ENCODE measurements at places on chromosomes 4 and X.
A peak's percentile ranks its signal among the peaks of the same experiment; 100 is the strongest.

DNA sequence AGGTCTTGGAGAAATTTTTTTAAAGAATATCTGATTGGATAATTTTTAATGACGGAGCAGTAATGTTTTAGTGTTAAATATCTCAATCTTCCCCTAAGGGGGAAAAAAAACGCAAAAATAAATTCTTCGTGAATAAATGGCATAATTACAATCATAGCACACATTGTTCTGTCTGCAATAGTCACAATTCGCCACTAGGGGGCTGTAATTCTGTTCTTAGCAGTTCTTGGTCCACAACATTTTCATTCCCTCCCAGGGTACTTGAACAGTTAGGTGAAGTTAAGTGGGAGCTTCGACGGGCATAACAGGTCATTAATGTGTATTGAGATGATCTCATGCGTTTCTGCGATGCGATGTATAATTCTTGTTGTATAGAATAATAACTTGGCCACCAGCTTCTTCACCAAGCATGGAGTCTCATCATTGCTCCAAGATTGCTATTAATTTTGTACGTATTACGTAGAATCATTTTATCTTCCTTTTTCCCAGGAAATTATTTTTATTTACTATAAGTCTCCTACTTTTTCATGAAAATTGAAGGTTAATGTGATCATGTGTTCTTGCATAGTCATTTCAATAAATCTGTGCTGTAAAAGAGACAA is 27.2 kb downstream of the HTR2C start:
- DNase-seq = peak; percentile 76

DNA sequence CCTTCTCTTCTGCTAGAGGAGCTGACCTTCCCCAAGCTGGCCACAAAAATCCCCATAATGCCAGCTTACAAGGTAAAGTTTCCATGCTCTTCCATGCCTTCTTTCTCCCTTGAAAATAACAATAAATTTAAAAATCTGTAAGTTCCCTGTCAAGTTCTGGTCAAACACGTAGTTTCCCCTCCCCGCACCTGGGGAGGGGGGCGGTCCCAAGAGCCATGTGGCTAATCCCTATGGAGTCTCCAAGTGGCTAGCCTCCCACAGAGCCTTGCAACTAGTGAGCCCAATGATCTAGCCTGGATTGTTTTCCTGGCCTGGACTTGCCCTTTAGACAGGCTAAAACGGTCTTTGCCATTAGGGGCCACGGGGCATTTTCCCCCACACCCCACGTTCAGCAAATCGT is 2.1 kb upstream of the NRK start:
- DNase-seq = no peak

DNA sequence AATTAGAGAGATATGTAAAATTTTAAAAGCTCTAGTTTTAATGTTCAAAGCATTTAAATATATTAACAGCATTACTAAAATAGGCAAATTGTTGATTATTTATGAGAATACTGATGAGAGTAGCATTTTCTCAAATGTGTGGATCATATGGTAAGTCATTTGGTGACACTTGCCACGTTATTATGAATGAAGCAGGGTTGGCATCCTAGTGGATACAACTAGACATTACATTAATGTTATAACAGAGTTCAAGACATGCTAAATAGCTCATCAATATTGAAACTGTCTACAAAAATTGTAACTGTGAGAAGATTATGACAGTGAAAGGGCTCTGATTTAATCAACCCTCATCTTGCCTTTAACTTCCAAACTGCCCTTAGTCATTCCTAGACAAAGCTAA is 171.1 kb downstream of the PDGFC start:
- no peak for DNase-seq

DNA sequence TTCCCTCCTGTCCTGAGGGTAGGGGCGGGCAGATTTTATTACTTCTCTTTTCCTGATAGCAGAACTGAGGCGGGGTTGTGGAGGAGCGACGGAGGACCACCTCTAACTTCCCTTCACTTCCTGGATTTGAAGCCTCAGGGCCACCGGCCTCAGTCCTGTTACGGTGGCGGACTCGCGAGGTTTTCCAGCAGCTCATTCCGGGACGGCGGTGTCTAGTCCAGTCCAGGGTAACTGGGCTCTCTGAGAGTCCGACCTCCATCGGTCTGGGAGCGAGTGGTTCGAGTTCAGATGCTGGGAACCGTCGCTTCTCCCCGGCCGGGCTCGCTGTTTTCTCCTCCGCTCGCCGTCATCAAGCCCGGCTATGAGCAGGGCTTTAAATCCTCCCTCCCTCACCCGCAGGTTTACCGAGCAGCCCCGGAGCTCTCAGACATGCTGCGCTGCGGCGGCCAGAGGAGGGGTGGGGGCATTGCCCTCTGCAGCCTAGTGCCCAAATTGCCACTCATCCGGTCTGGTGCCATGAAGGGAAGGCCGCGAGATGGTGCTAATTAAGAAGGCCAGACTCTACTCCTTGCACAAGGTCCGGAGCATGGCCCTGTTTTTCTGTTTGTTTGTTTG is 23.3 kb downstream of the HAND2 start:
- no peak for DNase-seq

- no peak for DNase-seq
These were observed 256.5 kb upstream of the NRK start for GRCh38 chrX:105565856-105566255.

DNA sequence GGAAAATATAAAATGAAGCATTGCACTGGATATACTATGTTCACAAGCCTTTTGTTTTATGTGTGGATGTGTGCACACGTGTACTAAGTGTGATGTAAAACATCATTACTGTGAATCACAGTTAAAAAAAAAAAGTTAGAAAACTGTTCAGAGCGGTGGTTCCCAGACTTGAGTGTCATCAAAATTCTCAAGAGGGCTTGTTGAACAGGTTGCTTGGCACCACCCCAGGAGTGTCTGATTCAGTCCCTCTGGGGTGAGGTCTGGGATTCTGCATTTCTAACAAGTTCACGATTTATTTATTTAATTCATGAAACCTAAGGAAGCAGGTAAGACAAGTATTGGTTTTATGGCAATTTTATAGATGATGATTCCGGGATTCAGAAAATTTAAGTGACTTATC is 1.8 kb downstream of the CENPU start:
- DNase-seq = no peak

GRCh38 chr4:78423790-78424189 is 127.8 kb upstream of the ANXA3 start:
- DNase-seq = no peak

DNA sequence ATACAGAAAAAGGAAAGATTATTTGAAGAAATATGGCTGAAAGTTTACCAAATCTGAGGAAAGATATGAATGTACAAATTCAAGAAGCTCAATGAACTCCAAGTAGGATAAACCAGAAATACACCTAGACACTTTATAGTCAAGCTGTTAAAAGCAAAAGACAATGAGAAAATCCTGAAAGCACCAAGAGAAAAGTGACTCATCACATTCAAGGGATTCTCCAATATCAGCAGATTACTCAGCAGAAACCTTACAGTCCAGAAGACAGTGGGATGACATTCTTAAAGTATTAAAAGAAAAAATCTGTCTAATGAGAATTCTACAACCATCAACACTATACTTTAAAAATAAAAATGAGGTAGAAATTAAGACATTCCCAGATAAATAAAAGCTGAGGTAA is 223.8 kb upstream of the ZCCHC13 start:
- no peak for DNase-seq

GRCh38 chr4:67568820-67569219 is 10.3 kb downstream of the STAP1 start:
- peak; percentile 19 for DNase-seq

DNA sequence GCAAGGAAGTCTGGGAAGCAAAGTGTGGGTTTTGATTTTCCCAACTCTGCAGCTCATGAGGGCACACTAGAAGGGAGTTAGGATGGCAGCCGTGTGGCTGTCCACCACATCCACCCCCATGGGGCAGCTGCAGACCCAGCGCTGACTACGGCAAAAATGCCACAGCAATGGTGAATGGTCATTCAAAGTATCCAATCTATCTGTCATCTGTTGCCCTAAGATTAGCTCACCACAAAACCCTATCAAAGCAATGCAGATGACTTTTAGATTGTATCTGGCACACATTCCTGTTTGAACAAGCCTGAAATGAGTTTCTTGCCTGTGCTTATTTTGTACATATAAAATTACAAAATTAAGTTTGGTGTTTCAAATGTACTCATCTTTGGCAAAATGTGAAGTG is 29.7 kb upstream of the HPSE start:
- DNase-seq = no peak

DNA sequence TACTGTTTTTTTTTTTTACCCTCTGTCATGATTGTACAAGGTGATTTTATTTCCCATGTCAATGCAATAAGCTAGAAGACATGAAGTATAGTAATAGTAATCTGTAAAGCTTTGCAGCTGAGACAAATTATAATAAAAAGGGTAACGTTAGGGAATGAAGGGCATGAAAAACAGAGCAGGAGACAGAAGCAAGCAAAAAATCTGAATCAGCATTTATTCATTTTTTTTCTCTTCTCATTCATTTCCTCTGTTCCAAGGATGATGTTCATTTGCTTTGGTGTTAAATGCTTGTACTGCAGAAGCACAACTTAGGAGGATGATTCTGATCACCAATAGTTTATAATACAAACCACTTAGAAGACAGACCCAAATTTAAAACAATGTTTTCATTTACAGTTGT is 64.3 kb downstream of the CCKAR start:
- no peak for DNase-seq

DNA sequence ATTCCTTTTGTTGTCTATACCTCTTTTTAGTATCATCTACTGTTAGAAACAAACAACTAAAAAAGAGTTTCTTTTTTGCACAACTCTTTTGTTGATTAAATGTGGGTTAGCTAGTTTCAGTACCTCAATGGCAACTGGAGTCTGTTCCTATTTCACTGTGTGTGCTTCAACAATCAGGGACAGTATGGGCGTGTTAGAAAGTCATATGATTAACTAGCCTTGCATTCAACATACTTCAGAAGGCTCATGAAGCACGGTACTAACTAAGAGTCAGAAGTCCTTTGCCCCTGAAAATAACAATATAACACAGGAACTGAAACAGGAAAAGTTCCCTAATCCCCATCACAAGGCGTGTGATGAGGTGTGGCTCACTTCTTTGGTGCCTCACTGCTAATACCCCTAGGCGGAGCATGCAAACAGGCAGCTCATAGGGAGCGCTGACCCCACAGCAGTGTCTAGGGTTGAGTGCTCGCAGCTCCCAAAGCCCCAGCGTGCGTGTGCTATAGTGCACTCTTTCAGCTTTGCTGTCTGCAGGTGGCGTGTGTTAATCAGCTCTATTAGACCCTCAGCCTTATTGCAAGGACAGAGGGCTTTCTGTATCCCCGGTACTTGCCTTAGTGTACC is 203.1 kb upstream of the NDST3 start:
- DNase-seq = no peak

GRCh38 chr4:108049406-108049805 is 59.7 kb downstream of the HADH start:
- DNase-seq = no peak

GRCh38 chr4:130306566-130306965 is 1210.6 kb downstream of the C4orf33 start:
- no peak for DNase-seq

DNA sequence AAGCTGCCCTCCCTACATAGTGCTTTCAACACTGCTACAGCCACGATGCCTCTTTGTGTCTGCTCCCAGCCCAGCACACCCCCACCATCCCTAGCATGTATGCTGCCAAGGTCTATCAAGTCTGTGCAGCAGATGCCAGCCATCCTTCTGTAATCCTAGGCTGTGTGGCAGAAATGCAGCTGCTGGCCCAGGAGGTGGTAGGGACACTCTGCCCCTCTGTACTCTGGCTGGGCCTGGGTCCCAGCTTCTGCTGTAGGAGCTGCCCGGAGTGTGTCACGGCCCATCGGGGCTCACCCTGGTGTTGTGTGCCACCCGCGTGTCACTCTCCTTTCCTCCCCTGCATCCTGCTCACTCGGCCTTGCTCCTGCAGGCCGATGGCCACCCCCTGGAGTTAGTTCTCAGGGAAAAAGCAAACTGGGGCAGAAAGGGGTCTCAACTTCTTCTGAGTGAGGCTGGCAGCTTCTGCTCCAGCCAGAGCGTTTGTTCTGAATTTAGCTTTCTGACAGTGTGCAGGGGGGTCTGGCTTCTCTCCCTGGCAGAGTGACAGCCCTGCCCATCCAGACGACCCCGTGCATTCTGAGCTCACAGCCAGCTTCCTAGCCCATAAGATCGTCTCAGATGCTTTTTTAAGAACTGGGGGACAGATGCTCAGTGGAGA is 22.7 kb downstream of the PSAPL1 start:
- DNase-seq = no peak

- DNase-seq = no peak
These were observed 66.2 kb upstream of the ATXN3L start for GRCh38 chrX:13386092-13386491.

GRCh38 chr4:5930456-5930855 is 37.6 kb upstream of the CRMP1 start:
- no peak for DNase-seq

DNA sequence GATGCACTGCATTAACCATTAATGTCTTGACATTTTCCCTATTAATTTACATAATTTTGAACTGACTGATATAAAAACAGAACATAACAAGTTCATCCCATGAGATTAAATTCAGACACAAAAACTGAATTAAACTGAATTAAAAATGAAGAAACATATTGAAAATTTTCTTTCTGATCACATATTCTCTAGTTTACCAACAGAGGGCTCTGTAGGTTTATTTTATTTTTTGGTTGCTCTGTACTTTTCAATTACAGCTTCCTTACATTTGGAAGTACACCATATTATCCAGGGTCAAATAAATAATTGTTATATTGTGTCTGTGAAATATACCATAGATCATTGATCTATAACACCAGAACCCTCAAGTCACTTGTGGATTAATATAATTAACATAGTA is 27.3 kb upstream of the CT83 start:
- DNase-seq = peak; percentile 35

DNA sequence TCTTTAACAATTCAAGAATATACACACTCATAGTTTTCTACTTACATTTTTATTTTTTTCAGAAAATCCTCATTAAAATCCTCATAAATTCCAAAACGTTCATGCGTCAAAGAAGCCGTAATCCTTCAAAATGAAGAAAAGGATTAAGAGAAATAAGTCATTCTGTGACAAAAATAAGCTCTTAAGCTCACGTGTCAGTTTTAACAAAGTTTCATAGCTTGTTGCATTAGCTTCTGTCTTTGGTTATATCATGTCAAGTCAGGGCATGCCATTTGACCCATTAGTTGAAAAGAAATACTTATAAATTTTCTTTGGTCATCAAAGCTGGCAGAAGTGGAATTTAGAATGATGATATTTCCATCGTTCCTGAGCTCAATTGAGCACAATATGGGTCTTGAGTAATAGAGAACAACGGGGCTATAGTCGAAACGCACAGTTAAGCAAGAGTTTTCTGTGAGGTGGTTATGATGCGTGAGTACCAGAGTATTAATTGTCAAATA is 185.2 kb upstream of the CTSO start:
- DNase-seq = no peak
